ENCODE measurements at places on chromosomes 11 and 22.

DNA sequence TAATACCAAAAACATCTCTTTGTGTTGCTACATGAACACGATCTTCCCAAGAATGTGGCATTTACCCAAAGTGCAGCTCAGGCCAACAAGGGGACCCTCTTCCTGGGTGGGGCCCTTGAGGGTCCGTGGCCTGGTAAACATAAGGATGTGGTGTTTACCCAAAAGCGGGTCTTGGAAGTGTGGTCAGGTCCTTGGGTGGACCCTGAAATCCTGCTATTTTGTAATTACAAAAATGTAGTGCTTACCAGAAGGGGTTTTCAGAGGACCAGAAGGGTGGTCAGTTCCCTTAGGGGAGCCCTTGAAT lies 87.8 kb upstream of the PRDM11 start:
- no peak for DNase-seq

- no peak for DNase-seq
These were observed 169.8 kb downstream of the DSCAML1 start for GRCh38 chr11:117627259-117627658.

DNA sequence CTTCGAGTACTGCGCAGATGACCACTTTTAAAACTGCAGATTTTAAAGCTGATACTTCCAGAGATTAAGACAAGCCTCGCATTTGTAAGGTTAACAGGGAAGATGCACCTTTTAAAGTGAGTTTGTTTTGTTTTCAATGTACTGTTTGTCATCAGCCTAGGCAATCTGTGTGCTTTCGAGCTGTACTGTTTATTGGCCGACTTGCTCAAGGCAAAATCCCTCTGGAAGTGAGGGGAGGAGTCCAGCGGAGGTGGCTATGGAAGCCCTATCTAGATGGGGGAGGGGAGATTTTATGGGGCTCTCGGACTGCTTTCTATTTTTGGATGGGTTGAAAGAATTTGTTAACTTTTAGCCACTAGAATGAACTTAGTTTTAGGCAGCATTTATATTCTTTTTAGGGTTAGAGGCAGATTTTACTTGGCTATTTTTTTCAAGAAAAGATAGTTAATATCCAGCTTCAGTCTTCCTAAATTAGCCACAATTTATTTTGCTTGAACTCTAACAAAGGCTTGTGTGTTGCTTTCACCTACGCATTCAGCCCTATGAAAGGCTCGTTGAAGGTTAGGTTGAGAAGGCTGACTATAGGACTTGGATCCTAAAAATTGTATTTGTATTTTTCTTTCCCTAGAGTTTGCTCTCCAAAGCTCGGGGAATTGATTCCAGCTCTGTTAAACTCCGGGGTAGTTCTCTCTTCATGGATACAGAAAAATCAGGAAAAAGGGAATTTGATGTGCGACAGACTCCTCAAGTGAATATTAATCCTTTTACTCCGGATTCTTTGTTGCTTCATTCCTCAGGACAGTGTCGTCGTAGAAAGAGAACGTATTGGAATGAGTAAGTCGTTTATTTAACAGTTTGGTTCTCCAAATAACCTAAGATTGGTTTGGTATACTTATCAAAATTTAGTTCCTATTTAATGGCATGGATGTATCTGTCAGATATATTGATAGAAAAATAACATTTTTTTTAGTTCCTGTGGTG lies 2.1 kb downstream of the WEE1 start:
- no peak for DNase-seq

DNA sequence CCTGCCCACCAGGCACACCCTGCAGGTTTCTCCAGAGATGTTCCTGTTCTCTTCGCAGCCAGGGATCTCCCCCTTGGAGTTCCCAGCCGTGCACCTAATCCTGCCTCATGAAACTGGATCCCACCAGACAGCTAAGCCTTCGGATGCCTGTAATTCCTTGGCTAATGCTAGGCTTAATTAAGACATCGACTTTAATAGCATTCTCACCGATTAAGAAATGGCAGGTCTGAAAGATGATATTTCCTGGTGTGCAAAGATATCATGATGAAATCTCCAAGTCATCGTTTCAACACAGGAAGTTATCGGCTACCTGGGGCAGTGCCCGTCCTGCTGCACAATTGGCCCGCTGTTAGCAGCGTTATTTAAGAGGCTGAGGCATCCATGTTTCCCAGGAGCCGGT lies 41.5 kb upstream of the CCND1 start:
- no peak for DNase-seq

DNA sequence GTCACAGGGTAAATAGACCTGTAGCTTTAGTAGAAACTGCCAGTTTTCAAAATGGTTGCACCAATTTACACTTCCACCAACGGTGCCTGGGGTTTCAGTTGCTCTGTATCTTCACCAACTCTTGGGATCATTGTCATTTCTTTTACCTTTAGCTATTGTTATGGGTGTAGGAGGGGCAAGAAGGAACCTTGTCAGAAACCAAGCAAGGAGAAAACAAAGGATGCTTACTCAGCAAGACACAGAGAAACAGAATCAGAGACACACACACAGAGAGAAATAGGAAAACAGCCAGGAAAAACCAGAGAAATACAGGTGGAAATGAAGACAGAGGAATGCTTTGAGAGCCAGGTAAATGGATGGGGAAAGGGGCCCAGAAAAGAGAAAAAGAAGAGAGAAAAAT lies 367.6 kb downstream of the MIAT start:
- DNase-seq, result no peak

DNA sequence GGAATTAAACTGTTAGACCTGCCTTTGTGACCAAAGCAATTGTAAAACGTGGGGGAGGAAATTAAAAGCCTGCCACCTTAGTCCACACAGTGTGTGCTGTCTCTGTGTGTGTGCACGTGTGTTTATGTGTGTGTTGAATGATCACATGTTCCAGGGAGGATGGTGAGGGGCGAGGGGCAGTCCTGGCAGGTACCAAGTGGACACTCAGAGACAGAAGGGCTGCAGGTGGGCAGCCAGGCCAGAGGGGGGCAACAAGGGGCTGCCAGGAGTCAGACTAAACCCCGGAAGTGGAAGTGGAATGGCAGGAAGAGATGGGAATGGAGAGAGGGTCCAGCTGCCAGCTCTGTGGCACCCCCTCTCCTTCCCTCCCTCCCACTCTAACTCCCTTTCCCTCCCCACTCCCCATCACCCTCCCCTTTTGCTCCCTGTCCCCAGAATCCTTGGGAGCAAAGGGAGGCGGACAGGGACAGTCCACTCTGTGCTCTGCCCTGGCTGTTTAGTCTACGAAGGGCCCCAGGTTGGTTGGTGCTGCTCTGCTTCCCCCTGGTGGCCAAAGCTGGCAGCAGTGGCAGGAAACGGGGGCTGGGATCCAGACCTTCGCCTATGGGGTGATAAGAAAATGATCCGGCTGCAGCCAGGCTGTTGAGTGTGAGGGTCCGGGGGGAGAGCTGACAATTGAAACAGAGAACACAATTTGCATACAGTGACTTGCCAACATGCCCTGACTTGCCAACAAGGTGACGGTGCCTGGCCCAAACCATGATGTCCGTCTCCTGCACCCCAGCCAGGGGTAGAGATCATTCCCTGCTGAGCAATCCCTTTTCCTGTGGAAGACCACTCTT lies 24.4 kb downstream of the P2RY2 start:
- peak; percentile 60 for DNase-seq

DNA sequence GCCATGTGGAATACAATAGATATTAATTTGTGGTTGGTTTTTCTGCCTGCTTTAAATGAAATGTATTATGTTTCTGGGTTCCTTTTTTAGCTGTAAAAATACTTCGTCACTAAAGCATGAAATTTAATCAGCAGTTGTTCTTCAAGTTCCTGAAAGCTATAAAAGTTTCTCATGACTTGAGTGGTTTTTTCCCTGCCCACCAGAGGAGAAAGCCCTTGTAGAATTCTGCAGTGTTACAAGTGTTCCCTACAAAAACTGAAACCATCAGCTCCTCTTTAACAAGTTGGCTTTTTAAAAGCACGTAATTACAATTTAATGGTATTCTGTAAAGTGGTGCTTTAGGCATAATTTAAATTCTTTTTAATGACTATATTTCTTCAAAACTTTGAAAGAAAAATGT lies 56.2 kb downstream of the PANX1 start:
- no peak for DNase-seq

DNA sequence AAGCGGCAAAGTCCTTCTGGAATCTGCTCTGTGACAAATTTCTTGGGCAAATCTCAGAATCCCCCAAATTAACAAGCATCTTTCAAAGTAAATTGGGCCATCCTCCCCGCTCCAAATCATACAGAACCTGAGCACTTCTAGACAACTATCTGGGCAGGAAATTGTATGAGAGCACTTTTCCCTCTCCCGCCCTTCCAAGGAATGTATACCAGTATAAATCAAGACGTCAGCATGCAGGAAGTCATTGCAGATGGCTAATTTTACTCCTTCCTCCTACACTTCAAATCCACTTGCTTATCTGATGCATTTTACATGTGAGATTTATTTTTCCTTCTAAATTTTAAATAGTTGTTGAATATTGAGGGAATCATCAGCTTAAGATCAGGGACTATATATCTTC lies 52.1 kb downstream of the NTM start:
- DNase-seq, result no peak

- DNase-seq, result no peak
These were observed 22.0 kb upstream of the KLHL35 start for GRCh38 chr11:75454987-75455386.

DNA sequence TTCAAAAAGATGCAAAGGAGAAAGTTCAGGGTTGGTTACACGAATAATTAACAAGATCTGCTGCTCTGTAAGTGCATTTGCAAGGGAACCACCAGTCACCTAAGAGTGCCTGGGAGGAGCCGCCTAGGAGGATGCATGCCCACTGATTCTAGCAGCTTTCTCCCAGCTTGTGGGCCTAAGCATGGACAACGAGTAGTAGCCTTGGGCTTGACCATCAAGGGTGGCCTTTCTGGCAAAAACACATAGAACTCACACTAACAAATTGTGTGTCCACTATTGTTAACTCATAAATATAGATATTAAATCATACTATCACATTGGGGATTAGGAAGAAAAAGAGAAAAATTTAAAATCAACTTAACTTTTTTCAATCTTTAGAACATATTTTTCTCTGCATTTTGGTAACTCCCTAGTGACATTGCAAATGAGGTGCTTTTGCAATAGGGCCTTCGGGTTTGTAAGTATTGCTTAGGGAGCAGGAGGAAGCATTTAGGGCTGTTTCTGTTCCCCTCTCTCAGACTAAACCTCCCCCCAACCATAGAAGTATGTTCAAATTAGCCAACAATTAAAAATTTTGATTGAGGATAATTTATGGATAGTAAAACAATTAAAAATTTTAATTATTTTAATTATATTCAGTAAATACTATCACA lies 57.3 kb upstream of the CEP295 start:
- DNase-seq, result no peak

GRCh38 chr22:44404341-44405020 lies 91.7 kb upstream of the SHISAL1 start:
- DNase-seq, result no peak

DNA sequence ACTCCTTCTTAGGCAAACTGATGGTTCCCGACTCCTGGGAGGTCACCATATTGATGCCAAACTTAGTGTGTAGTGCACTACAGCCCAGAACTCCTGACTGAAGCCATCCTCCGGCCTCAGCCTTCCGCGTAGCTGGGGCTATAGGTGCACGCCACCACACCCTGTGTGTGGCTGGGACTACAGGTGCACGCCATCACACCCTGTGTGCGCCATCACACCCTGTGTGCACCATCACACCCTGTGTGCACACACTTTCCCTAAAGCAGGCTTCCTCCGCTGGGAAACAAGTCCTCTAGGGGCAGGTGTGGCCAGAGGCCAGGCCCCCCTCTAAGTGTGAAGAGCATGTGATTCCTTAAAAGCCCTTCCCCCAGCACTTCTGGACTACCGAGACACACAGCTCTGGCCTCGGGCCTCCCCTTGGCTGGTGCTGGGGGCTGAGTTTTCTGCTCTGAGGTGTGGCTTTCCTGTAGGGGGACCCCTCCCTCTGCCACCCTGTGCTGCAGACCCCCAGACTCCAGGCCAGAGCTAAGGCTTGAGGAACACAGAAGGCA lies 81.7 kb downstream of the BCR start:
- no peak for DNase-seq

DNA sequence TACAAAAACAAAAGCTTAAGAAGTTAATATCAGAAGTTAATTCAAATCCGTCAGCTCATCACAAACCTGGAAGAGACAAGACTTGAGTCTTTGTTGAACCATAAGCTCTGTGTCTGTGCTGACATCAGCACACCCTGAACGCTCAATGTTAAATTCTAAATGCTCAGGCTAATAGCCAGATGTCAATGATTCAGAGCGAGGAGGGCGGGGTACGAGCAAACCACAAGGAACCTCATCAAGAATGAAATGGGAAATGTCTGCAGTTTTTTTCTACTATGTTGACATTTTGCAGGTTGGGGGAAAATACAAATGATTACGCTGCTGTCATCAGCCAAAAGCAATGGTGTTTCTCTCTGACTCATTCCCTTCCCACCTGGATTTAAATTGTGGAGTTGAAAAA lies 1057.2 kb downstream of the NTM start:
- DNase-seq, result no peak

- DNase-seq, result no peak
These were observed 160.7 kb downstream of the BUD13 start for GRCh38 chr11:116611998-116612620.

- DNase-seq, result no peak
These were observed 12.7 kb downstream of the SCUBE1 start for GRCh38 chr22:43330178-43331068.

GRCh38 chr11:128933481-128934178 lies 9.0 kb downstream of the TP53AIP1 start:
- no peak for DNase-seq

- DNase-seq, result no peak
These were observed 6.0 kb upstream of the CLCF1 start for GRCh38 chr11:67379061-67380058.

All from activated T-helper 1 cell treated with anti-CD3 and anti-CD28 coated beads, Interleukin-12 subunit alpha, Interleukin-12 subunit beta, Interleukin-2, Interleukin-4 antibody, amounts not matched to agents 30 ng/mL and 10 ng/mL and 1 ng/mL, durations not matched to agents 14 hours and 24 hours and 36 hours (primary cell).